ENCODE measurements at places on chromosomes 1 and 21.
A peak's percentile ranks its signal among the peaks of the same experiment; 100 is the strongest.

DNA sequence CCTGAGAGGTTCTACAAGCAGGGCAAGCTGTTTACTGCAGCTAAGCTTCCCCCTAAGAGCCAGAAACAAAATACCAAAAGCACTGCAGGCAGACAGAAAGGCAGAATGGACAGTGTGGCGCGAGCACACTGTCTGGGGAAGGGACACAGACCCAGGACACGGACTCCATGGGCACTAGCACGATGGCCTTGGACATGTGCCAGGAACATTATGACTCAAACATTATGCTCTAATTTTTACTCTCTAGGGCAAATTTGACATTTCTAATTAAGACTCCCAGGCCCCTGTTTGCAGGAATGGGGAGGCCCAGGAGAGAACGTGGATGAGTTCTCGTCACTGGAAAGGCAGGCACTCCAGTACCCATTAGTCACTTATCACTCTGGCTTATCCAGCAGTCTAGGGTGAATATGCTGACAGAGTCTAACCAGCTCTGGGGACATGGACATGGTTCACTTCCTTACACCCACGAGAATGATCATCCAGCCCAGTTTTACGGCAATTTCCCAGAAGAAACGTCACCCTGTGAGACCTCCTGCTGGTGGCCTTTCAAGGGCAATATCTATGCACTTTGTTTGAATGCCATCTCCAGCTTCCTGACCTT is 45.1 kb downstream of the CAPN8 start:
- DNase-seq: peak; percentile 18

DNA sequence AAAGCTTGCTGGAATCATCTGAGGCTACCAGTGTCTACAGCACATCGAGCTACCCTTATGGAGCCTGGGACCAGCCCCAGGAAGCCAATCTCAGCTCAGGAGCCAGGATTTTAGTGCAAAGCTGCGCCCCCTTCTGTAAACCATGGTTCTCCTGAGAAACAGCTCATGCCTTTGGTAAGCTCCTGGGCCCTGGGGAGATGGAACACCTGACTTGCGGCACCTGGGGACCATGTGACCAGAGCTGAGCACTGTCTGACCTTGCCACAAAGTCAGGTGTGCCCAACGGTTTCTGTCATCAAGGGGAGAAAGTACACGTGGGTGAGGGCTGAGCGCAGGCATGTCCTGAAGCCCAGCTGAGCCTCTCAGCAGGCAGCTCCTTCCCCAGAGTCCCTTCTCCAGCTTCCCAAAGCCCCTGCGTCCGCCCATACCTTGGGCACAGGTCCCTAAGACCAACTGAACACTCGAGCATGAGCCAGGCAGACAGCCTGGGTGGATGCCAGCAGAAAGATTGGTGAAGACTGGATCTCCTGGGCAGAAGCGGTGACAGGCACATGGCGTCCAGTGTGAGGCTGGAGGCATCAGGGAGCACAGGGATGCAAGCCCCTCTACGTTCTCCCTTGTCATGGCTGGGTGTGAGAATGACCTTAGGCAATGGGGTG is 57.9 kb upstream of the TENT5B start:
- no peak for DNase-seq

- DNase-seq: no peak
Observed at GRCh38 chr1:78762113-78762512, 112.5 kb downstream of the IFI44 start.

GRCh38 chr1:100769906-100770646 is 50.5 kb downstream of the VCAM1 start:
- peak; percentile 73 for DNase-seq

- DNase-seq: no peak
Observed at GRCh38 chr1:19879661-19880060, 2.5 kb upstream of the OTUD3 start.

GRCh38 chr1:162732566-162733335 is 57.8 kb upstream of the HSD17B7 start:
- no peak for DNase-seq

GRCh38 chr1:214247501-214248041 is 33.4 kb upstream of the SMYD2 start:
- DNase-seq: no peak

DNA sequence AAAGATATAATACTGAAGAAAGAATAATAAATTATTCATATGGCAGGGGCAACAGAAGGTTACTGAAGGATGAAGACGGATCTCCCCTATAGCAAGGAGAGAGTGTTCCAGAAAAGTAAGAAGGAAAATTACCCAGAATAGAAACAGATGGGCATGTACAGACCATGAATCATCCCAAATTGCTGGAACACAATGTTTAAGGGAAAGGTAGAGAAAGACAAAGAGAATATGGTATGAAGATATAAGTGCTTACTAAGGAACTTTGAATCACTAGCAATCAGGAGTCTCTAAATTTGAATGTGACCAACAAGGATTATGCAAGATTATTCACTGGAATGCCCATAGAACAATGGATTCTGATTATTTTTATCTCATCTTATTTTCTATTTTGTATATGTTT is 375.4 kb downstream of the COL11A1 start:
- no peak for DNase-seq

DNA sequence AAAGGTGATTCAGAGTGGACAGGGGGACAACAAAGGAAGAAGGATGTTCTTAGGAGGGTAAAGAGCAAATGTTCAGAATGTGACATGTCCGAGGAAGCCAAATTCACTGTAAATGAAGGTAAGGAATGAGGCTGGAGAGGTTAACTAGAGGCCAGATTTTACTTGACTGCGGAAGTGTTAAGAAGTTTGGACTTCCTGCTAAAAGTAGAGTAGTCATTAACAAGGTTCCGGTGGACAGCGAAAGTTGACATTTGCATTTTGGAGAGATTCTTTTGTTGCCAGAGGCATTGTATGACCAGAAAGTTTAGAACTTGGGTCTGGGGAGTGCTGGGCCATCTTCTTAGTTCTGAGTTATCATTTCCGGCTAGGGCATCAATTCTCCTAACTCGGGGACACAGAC is 7.2 kb upstream of the ERRFI1 start:
- DNase-seq: peak; percentile 50

- no peak for DNase-seq
Observed at GRCh38 chr1:68197461-68197860, 34.9 kb downstream of the WLS start.

GRCh38 chr1:172220376-172220775 is 200.1 kb upstream of the C1orf105 start:
- DNase-seq: no peak

All from dermis blood vessel endothelial cell (primary cell).